Small intestine (tissue), 16 donors: ENCODE measurements at places on chromosomes 7 and 10.

- no peak for DNase-seq
Measured at GRCh38 chr7:29077176-29077575, 69.2 kb downstream of the CPVL start.

DNA sequence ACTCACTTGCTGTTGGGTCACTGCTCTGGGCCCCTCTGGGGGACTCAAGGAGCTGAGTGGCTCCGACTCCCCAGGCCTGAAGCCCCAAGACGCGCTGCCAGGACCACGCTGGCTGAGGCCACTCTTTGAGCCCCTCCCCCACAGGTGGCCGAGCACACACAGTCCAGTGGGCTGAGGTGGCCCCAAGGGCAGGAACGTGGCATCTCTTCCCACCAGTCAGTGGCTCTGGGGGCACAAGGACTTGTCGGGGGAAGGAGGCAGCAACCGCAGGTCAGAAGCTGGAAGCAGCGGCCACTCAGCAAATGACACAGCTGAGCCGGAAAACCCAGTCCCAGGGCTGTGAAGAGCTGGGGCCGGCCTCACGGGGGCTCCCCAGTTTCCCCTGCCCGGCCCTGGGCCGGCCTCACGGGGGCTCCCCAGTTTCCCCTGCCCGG, 24.1 kb downstream of the GRIFIN start:
- DNase-seq = no peak

DNA sequence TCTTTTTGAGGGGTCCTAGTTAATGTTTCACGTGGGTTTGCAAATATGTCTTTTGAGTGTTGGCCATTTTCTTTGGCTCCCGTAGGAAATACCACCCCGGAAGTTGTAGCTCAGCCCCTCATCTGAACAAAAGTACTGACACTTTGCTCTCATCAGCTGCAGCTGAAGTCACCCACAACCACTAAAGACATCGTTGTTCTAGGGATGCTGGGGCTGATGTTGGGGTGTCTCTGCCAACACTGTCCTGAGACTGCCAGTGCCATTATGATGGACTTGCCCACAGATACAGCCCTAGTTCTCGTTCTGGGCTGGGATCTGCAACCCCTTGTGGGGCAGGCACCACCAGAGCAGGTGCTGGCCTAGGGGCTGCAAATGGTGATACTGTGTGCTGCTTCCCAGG, 82.6 kb upstream of the ARHGAP21 start:
- no peak for DNase-seq

GRCh38 chr7:77759294-77759889, 38.8 kb downstream of the TMEM60 start:
- peak; percentile 67 for DNase-seq

- DNase-seq = no peak
Measured at GRCh38 chr10:74957285-74957961, 131.0 kb downstream of the KAT6B start.

DNA sequence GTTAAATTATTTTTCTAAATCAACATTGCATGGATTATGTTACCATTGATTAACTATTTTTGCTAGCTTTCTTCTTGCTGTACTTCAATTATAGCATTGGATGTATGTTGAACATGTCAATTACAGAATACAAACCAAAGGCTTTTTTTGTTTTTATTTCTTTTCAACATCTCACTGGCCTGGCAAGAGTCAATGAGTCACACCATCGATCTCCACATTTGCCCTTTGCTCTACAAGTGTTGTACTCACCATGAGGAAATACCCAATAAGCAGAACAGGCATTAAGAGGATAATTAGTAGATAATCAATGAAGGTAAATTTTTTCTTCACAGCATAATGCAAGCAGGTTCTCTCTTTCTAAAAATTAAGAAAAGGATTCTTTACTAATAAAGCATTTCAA, 23.3 kb downstream of the ANKRD22 start:
- no peak for DNase-seq

DNA sequence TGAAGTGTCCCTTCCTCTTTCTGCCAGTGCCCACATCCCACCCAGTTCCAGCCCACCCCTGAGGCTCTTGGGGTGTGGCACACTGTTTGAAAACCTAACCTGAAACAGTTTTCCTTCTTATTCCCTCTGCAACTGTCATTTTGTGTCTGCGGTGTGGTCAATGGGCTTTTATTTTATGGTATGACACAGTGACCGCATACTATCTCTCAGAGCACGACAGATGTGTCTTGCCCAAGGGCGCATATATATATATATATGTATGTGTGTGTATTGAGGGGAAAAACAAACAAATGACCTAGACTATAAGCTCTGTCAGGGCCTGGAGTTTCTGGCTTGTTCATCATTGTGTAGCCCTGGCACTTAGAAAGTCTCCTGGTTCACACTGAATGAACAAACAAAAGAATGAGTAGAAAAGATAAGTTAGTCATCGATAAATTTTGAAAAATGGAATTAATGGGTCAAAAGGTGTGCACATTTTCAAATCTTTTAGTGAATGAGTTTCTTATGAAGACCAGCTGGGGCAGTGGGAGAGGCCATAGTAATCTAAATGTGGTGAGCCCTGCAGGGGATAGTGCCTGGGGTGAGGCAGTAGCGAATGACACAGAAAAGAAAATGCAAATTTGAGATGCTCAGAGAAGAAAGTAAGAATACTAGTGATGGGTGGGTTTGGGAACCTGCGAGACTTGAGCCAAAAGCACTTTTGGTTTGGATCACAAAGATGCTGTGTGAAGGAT, 198.4 kb downstream of the SNX10 start:
- no peak for DNase-seq

GRCh38 chr7:12567015-12567414, 3.5 kb upstream of the SCIN start:
- DNase-seq = no peak

- DNase-seq = peak; percentile 93
Measured at GRCh38 chr10:73601486-73601921, 10.4 kb upstream of the USP54 start.

DNA sequence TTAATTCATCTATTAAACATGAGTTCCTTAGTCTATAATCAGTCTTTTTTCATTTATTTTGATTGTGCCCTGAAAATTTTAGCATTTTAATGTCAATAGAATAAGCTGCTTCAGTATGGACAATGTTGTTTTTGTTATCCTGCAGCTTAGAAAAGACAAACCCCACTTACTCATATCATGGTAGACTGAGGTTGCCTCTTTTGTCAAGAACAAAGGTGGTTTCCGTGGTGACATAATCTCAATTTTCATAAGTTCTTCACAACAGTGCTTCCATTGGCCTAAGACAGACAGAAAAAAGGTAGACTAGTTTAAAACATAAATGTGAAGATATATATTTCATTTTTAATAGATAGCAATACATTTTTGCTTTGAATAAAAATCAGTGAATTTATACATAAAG, 69.1 kb downstream of the RTKN2 start:
- DNase-seq = no peak

- DNase-seq = no peak
Measured at GRCh38 chr7:94274828-94275227, 119.9 kb upstream of the COL1A2 start.

DNA sequence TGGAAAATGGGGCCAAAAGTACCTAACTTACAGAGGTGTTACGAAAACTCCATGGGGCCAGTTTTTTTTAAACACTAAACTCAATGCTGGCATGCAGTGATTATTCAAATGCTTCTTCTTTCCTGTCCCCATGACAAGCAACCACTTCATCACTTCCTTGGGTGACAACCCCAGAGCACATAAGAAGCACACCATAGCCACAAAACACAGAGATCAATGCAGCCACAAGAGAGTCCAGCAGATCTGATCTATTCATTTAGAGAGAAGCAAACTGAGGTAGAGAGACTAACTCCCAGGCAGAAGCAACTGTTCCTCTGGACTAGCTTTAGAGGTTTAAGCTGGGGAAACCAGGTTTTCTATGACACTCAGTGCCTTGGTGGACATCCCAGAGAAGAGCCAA, 180.0 kb downstream of the GRID1 start:
- DNase-seq = no peak

DNA sequence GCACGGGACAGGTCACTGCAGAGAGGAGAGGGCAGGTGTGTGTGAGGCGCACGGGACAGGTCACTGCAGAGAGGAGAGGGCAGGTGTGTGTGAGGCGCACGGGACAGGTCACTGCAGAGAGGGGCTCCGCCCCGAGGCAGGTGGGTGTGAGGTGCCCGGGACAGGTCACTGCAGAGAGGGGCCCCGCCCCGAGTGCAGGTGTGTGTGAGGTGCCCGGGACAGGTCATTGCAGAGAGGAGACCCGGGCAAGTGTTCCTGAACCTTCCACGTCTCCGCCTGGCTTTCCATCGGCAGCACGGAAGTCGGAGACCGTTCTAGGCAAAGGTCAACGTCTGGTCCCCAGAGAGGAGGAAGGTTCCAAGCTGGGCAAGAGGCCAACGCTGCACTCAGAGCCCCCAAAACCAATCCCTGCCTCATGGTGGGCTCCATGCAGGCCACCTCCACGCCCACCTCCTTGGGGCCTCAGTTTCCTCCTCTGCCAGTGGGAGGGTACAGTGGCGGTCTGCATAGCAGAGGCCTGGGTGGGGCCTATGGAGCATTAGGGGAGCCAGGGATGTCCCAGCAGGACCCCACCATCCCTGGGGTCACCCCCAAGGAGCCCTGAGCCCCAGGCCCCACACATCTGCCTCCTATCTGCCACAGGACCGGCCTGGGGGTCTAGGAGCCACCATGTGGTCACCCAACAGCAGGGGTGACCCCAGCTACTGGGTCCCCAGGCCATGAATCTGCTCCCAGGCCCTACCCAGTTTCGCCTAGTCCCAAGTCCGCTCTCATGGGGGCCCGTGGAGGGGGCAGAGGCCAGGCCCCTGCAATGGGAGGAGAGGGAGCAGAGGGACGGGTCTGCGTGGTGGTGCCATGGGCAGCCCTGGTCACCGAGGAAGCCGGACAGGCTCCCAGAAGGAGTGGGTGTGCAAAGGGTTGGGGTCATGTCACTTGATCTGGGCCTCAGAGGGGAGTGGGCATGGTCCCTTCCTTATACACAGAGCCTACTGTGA, 57.0 kb downstream of the STK32C start:
- DNase-seq = peak; percentile 49

DNA sequence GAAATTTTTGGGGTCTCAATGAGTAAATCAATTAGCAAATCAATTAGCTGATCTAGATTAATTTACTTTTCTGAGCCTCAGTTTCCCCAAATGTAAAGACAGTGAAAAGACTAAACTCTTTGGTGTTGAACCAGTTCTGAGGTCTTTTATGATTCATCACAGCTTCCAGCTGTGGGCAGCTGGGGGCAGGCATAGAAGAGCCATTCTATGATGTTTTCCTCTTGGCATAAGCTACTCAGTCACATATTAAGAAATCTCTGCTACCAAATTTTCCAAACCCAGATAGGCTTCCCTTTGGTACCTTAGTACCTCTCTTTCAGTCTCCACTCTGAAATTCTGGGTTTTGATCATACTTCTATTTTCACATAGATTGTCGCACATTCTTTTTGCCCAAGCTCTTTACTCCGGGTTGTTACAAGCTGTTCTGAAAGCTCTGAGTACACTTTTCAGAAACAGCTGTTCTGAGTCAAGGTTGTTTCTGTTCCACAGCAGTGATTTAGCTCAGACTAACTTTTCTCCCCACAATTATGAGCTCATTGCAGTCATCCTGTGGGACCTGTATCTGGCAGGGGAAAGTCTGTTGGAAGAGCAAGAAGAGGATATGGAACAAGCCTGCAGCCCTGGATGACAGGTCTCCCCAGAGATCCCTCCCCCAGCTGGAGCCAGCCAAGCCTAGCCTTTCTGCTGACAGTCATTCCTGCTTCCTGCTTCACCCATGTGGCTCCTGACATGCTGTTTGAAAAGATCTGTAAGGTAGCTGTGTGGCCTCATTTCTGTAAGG, 599.6 kb upstream of the GHITM start:
- no peak for DNase-seq

DNA sequence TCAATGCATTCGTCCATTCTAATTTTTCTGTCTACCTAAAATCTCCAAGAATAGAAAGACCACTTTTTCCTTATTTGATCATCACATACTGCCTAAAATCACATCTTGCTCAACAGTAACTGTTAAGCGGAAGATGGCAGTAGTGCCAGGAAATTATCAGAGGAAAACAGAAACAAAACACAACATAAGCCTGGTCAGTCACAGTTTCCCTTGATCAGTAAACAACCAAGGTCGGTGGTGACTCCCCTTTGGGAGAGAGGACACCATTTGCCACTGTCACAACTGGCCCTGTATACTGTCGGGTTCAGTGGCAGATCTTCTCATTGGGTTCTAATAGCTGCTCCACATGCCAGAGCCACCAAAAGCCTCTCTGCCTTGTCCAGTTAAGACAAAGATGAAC, 106.6 kb downstream of the PLXNA4 start:
- DNase-seq = no peak

GRCh38 chr10:99852481-99853213, 70.2 kb downstream of the ABCC2 start:
- no peak for DNase-seq

DNA sequence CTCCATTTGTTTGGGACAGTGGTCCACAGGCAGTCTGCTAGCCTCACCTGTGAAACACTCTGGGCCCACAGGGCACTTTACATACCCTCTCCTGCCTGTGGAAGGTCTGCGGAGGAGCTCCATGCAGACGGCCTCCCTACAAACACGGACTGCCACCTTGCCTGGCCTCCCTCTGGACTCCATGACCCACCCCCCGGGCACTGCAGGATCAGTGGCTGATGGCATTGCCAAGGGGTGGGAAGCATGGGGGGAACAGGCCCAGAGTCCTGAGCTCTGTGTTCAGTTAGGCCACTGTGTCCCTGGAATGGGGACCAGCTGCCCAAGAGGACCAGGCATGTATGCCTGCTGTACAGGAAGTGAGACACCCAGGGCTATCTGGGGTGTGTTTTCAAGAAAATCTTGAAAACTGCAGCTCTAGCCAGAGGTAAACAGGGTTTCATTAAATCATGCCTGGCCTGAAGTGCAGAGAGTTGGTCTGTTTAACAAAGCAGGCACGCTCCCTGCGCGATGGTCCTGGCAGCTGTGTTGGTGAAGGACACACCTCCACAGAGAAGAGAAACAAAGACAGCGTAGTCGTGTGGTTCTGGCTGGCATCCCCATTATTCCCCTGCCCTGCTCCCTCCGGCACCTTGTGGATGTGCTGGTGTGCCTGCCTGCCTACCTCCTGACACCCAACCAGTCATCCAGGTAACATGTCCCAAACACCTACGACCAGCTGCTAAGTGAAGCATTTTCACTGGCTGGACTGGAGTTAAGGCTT, 470.8 kb upstream of the ZMIZ1 start:
- DNase-seq = no peak
